ENCODE measurements at places on chromosomes 2 and 18.

- no peak for DNase-seq
Measured at GRCh38 chr2:176088937-176089842, 3.3 kb upstream of the HOXD13 start.

DNA sequence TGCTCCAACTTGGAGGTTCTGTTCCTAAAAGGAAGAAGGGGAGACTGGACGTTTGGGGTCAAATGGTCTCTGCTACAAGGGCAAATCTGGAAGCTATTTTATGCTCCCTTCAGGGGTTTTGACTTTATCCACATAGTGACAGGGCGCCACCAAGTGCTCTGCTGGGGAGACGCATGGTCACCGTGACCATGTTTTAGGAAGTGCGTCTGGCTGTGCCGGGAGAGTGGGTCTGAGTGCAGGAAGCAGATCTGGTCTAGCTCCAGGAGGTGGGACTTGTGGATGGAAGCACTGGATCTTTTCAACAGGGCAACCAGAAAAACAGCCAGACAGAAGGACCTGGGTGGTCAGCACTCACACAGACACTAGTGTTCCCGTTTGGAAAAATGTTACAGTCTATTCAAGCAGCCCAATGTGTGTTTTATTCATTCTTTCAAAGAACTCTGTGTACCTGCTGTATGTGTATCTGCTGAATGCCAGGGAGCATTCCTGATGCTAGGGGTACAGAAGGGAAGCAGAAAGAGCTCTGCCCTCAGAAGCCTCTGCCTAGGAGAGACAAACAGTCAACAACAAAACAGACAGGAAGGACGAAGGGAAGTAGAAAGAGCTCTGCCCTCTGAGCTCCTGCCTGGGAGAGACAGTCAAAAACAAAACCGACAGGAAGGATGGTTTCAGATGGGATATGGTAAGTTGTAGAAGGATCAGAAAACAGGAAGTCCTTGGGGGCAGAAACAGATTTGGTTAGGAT lies 14.3 kb downstream of the IMPA2 start:
- peak; percentile 63 for DNase-seq

- DNase-seq = no peak
Measured at GRCh38 chr18:12657684-12658425, at the start of gene SPIRE1. SPIRE1 (minus strand) TSS chr18:12658107; CDS start chr18:12657866, 241 bp downstream.

- DNase-seq = no peak
Measured at GRCh38 chr2:107430596-107431266, 396.0 kb upstream of the RGPD4 start.

- no peak for DNase-seq
Measured at GRCh38 chr2:201262718-201263117, 2.4 kb downstream of the CASP8 start.

- no peak for DNase-seq
Measured at GRCh38 chr2:39728941-39729351, 50.1 kb downstream of the THUMPD2 start.

DNA sequence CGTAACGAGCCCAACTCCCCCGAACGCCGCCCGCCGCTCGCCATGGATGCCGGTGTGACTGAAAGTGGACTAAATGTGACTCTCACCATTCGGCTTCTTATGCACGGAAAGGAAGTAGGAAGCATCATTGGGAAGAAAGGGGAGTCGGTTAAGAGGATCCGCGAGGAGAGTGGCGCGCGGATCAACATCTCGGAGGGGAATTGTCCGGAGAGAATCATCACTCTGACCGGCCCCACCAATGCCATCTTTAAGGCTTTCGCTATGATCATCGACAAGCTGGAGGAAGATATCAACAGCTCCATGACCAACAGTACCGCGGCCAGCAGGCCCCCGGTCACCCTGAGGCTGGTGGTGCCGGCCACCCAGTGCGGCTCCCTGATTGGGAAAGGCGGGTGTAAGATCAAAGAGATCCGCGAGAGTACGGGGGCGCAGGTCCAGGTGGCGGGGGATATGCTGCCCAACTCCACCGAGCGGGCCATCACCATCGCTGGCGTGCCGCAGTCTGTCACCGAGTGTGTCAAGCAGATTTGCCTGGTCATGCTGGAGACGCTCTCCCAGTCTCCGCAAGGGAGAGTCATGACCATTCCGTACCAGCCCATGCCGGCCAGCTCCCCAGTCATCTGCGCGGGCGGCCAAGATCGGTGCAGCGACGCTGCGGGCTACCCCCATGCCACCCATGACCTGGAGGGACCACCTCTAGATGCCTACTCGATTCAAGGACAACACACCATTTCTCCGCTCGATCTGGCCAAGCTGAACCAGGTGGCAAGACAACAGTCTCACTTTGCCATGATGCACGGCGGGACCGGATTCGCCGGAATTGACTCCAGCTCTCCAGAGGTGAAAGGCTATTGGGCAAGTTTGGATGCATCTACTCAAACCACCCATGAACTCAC lies 673 bp downstream of the PCBP1 start:
- DNase-seq = no peak

DNA sequence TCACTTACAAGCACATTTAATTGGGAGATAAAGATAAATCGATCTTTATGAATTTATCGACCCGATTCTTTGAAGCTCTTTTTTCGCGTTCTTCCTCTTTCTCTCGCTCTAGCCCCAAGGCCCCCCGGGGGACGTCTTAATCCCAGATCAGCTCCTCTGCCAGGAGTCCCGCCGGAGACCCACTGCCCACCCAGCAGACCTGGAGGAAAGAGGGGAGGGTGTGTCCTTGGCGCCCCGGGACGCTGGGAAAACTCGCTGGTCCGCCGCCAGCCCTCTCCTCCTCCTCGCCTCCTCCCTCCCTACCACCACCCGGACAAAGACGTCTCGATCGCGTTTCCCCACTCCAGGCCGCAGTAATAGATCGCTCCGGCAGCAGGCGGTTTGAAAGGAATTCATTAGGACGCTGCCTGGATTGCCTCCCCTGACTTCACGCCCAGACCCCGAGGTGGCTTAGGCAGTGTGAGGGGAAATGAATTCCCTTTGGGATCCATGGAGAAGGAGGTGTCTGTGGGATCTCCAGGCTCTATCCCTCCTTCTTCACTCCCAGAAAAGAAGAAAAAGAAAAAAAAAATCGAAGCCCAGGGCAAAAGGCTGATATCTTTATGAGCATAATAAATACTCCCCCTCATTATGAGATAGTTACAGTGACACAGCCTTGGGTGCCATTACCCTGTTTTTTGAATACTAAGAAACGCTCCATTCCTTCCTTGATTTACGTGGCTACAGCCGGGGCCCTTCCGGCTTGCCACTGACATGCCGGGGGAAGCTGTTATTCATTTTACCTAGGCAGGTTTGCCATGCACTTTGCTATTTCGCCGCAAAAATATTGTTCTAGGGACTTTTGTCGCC lies 1.8 kb upstream of the GBX2 start:
- no peak for DNase-seq

DNA sequence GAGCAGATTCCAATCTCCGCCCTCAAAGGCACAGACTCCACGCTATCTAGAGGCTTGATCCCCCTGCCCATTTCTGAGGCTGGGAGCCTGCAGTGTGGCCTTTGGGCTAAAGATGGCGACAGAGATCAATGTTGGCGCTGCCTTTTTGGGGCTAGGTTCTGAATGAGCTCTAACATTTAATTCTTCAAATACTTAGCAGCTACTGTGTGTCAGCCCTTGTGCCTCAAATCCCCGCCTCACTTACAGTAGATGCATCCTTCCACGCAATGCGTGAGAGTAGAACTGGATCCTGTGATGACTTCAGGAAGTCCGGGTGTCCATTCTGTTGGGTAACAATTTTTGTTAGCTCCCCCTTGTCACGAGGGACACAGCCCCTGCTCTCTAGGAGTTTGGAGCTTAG lies 12.4 kb downstream of the IL1F10 start:
- peak; percentile 38 for DNase-seq

GRCh38 chr2:218831378-218831990 lies at the start of gene PRKAG3:
PRKAG3 (minus strand) TSS chr2:218831803.
- no peak for DNase-seq

- no peak for DNase-seq
Measured at GRCh38 chr2:95042472-95043271, 17.2 kb downstream of the MAL start.

GRCh38 chr2:45275806-45276205 lies 266.6 kb upstream of the SIX2 start:
- no peak for DNase-seq

- DNase-seq = no peak
Measured at GRCh38 chr2:211879323-211879722, 659.3 kb downstream of the ERBB4 start.

- DNase-seq = no peak
Measured at GRCh38 chr18:3213300-3214059, 6.3 kb downstream of the MYOM1 start.

DNA sequence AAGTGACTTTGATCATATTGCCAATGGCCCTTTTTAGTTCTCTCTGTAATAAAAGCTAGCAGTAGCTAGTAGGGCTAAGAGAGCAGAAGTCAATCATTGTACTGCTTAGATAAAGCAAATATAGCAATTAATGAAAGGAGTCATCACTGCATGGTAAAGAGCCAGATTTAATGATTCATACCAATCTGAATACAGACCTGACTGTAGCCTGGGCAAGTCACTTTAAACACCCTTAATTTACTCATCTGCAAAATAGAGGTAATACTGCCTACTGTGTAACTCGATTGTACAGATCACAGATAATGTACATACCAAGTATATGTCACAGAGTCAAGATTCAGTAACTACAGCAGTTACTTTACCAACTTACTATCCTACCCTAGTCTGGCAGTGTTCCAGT lies 63.6 kb downstream of the ASXL2 start:
- DNase-seq = no peak
